ENCODE measurements at places on chromosomes 5 and 9. TPM values are rescaled to one million over a fixed set of nuclear protein-coding genes. Genes with fewer than 3 reads are reported as not detected.

DNA sequence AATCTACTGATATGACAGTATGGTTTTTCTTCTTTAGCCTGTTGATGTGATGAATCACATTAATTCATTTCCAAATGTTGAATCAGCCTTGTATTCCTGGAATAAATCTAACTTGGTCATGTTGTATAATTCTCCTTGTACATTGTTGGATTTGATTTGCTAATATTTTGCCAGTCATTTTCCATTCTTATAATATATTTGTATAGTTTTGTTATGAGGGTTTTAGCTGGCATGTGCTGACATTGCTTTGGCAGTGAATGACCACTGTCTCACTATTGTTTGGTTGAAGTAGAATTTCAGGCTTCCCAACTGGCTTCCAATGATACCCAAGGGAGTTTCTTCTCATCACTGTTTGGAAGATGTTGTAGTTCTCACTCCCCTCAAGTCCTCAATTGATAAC, 983.0 kb upstream of the PTPRD start:
- DNase-seq = no peak

TAF11L5 gene
- total RNA-seq = not detected

GRCh38 chr5:61327760-61328753, 4.0 kb upstream of the ZSWIM6 start:
- DNase-seq = peak; percentile 22

GRCh38 chr9:122883125-122883524, 22.0 kb downstream of the RC3H2 start:
- no peak for DNase-seq

KIF20A gene
- total RNA-seq = 59.1 TPM

GRCh38 chr5:69312459-69313160, 20.0 kb downstream of the CCDC125 start:
- no peak for DNase-seq

- no peak for DNase-seq
Observed at GRCh38 chr5:147336876-147337275, 102.0 kb downstream of the STK32A start.
